T-helper 22 cell (primary cell): ENCODE measurements at places on chromosomes 3 and 15.

DNA sequence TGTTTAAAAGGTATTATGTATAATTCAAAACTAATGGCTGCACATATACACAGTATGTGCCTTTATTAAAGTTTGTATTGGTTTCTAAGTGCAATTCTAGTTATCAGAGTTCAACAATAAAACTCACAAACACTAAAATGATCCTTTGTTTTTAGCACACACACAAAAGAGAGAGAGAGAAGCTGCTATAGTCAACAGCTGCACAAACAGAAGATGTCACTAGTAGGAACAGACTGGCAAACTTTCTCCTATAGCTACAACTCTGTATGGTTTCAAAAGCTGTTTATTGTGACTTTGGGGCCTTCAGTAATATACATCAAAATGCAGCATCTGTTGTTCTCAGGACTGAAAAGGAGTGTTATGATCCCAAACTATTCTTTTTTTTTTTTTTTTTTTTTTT, 6.1 kb downstream of the SECISBP2L start:
- no peak for DNase-seq

GRCh38 chr3:50519471-50520089, 16.1 kb upstream of the CACNA2D2 start:
- DNase-seq, result peak; percentile 44

DNA sequence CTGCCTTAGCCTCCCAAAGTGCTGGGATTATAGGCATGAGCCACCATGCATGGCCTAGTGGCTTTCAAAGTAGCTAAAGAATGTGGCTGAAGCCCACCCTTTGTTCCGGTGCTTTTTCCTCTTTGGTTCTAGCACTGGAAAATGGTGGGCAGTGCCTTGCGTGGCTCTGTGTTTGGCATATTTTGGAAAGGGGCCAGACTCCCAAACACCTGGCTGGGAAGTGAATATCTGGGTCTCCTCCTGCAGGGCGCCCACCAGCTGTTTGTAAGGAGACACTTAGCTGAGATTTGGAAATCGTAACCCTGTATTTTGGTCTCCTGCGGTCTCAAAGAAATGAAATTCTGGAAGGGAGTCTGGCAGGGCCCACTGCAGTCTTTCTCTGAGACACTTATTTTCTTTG, 336.4 kb downstream of the IL20RB start:
- no peak for DNase-seq

DNA sequence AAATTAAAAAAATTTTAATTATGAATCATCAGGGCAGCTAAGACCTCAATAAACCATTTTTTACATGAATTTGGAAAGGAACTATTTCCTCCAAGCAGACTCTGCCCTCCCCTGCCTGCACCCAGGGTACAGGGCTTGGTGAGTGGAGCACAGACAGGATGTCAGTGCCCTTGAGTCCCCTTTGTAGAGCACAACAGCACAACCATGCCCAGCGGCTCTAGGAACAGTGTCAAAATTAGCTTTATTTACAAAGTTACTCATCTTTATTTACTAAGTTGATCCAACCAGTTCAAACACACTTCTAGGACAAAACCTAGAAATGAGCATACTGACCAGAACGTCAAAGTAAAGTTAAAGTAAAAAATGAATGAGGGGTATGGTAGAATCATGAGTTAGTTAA, 90.6 kb upstream of the TSC22D2 start:
- DNase-seq, result no peak

GRCh38 chr3:168877899-168878298, 782.2 kb upstream of the GOLIM4 start:
- no peak for DNase-seq

DNA sequence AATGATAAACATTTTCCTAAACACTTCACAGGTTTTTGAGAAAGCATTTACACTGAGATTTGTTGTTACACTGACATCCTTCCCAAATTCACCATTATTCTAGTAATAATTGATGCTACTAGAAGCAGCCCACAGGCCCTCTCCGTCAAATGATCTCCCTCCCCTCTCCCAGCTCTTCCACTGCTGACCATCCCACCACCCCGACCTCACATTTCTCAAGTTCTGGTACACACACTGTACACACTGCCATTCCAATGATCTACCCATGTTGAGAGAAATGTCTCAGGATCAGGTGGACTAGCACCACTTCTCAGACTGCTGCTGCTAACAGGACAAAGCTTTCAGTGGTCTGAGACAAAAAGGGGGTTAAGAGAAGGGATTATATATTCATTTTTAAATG, 3.5 kb downstream of the TBC1D5 start:
- DNase-seq, result no peak

GRCh38 chr3:108528459-108529252, 18.3 kb upstream of the MYH15 start:
- DNase-seq, result no peak

DNA sequence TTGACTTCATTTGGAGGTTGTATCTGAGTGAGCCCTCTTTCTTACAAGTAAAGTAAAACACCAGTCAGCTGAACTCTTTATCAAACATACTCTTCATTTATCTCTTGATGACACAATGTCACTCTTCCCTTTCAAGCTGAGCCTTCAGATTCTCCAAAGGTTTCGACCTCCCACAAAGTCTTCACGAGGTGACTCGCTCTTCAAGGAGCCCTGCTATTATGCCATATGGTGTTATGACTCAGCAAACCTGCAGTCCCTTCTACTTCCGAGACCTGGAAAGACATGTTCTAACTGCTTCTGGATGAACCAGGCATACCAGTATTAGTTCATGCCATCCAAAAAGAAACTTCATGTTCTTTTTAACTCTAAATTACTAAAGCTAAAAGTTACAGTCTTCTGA, 23.1 kb downstream of the AADAC start:
- DNase-seq, result no peak

- no peak for DNase-seq
Observed at GRCh38 chr3:135503065-135503759, 462.3 kb upstream of the PPP2R3A start.

DNA sequence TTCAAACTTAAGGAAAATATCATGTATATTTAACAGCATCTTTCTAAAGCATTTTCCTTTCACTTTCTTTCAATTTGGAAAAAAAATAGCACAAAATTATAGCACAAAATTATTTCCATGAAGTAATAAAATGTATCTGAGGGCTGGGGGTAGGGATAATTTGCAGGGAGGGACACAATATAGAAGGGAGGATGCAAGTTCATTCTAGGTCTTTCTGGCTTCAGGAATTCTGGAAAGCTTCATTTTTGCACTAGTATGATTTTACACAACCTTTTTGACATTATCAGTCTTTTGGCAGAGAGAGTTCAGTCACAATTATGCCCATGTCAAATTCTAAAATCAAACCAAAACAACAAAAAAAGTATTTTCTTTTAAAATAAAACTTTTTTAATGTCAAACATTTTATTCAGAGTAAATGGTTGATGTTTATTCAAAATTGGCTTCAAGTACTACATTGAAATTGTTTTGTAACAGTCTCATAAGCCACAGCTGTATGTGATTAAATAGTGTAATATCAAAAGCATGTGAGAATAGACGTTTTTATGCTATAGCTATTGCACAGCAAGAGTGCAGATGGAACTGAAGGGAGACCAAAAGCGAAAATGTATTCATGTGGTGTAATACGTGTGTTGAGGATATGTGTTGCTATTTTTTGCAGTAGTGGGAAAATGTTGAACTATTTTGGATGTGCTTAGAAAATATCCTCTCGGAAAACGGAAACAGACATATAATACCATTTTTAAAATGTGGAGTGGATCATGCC, 5.8 kb downstream of the RBMS3 start:
- DNase-seq, result no peak

DNA sequence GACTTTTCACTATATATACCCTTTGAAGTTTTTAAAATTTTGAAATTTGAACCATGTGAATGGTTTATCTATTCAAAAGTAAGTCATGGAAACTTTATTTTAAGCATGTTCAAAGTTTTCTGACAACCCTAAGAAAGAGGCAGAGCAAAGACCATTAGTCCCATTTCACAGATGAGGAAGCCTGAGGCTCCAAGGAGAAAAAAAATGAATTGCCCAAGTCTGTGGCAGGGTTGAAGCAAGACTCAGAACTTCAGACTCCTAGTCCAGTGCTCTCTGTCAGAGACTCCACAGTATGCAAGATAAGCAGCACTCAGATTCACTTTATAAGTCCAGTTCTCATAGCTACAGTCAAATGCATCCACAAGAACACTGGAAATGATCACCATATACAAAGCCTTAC, 4.5 kb downstream of the RAB43 start:
- no peak for DNase-seq

GRCh38 chr3:148206446-148206845, 491.3 kb upstream of the AGTR1 start:
- no peak for DNase-seq

GRCh38 chr15:47975427-47975826, 145.4 kb upstream of the SLC24A5 start:
- DNase-seq, result no peak

DNA sequence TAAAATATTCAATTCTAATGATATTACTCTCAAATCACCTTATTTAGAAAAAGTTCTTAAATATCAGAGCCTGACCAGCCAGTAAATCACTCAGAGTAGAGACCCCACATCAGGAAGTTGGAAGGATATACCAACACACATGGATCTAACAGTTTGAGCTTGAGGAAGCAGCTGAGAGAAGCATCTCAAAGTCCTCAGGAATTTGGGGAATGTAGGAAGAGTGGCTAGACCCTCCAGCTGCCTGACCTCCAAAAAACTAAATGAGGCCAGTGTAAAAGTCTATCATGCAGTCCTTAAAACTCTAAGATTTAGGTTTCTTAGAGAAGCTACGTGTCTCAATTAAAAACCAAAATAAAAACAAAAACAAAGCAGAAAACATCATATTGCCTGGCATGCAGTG, 55.4 kb downstream of the SETD2 start:
- no peak for DNase-seq

DNA sequence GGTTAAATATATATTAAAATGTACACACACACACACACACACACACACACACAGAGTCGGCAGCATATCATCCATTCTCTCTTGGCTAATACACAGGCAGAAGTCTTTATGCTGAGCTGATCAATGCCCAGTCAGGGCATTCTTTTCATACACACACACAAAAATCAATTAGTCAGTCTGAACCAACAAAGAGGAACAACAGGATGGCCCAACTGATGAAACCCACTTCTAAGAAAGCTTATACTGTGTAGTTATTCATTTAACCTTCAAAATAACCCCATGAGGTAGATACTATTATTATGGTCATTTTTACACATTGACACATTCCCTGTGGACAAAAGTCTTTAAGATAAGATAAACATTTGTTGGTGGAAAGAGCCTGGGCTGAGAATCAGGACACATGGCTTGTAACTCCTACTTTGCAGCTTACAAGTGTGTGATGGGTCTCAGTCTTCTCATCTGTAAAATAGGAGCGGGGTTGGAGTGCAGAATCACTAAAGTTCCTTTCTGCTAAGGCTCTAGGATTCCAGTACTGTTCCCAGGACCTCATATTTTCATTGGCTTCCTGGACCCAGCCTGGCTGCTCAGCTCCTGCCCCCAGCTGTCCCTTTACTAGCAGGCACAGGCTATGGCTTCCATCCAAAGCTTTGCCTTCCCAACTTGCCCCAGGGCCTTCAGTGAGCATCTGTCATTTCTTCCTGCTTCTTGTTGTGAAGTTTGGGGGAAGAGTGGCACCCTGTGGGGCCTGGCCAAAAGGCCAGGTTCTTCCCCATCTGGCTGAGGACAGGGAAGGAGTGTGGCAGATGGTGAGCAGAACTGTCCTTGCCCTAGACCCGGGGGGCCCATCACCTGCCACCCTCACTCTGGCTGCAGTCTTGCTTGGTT, 27.2 kb upstream of the GLCE start:
- no peak for DNase-seq

GRCh38 chr3:109241459-109242186, 74.7 kb downstream of the DPPA2 start:
- no peak for DNase-seq

GRCh38 chr15:66872405-66872804, 170.4 kb downstream of the SMAD6 start:
- no peak for DNase-seq

- DNase-seq, result no peak
Observed at GRCh38 chr3:111593666-111594065, 1.5 kb downstream of the ZBED2 start.

DNA sequence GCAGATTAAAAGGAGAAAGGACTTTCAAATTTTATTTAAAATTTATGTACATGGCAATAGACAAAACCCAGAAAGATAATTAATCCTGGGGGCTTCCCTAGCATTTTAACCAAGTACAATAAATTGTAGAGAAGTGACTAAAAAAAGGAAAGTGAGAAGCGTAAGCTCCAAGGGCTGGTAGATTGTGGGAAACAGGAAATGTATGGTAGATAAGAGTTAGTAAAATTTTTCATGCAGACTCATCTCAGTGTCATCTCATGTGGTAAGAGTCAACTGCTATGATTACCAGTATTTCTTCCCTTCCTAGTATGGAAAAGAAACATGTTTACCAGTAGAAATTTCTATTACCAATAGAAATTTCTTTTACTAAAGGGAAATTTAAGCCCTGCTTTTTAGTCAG, 464.3 kb upstream of the AGTR1 start:
- no peak for DNase-seq

GRCh38 chr3:9739181-9739580, 7.6 kb downstream of the BRPF1 start:
- DNase-seq, result no peak

DNA sequence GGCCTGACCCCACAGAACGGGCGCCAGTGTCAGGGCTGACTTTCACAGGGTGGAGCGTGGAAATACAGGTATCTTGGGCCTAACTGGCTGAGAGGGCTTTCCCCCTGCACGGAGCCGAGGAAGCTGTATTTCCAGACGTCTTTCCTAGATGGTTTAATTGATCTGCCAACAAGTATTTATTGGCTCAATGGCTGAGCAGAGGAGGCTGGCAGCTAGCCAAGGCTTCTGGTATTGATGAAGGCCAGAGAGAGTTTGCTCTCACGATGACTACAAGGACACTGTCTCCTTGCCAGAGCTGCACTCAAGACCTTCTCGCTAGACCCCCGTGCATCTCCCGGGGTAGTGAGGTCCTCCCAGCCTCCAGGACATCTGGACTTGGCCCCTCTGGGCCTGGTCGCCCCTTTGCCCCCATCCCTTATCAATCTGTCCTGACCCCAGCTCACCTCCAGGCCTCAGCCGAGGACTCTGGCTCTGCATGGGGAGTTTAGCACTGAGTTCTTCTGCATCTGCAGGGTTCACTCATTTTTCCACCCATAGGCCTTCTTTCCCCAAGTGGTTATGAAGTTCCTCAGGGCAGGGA, 20.6 kb downstream of the SPSB4 start:
- DNase-seq, result no peak

- DNase-seq, result no peak
Observed at GRCh38 chr15:34904527-34904926, 65.0 kb downstream of the AQR start.
